ENCODE measurements at places on chromosomes 1 and 21. TPM values are rescaled to one million over a fixed set of nuclear protein-coding genes. Genes with fewer than 3 reads are reported as not detected.

DNA sequence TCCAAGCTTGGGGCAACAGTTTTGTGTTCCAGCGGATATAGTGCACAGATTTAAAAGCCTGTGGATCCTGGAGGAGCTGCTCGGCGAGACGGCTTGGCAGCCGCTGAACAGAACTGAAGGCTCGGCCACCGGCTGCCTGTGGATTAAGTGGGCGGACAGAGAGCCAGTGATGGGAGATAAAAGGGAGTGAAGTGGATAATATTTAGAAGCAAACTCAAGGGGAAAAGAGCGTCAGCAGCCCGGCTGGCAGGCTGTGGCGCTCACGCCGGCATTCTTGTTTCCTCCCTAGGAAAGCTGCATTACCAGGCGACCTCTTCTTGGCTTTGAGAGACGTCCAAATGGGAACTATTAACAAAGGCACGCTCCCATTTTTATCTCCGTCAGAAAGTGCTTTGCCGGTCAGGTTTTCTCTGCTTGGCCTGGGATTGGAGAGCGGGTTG is 10.4 kb downstream of the TRABD2B start:
- peaks cover 4% of the 10 kb centered on the region for H3K36me3 ChIP-seq
- peaks cover 61% of the 10 kb centered on the region for H3K4me1 ChIP-seq
- H3K27me3 ChIP-seq: no peaks in the 10 kb centered on the region

GRCh38 chr1:231500666-231501065 is 27.8 kb upstream of the TSNAX start:
- H3K27me3 ChIP-seq: no peaks in the 10 kb centered on the region
- H3K36me3 ChIP-seq: no peaks in the 10 kb centered on the region
- DNase-seq: no peak
- no peaks in the 10 kb centered on the region for H3K4me1 ChIP-seq
- H3K27ac ChIP-seq: no peak overlapping the region

- no peaks in the 10 kb centered on the region for H3K4me1 ChIP-seq
- no peak overlapping the region for H3K27ac ChIP-seq
- no peaks in the 10 kb centered on the region for H3K36me3 ChIP-seq
- H3K27me3 ChIP-seq: no peaks in the 10 kb centered on the region
- no peak for DNase-seq
- no peak overlapping the region for H3K4me3 ChIP-seq
Measured at GRCh38 chr1:82848043-82848442, 1047.3 kb downstream of the ADGRL2 start.

- peak overlapping the region; percentile 95 for H3K4me3 ChIP-seq
- H3K27me3 ChIP-seq: no peaks in the 10 kb centered on the region
- peak; percentile 68 for DNase-seq
- peaks cover 43% of the 10 kb centered on the region for H3K4me1 ChIP-seq
- H3K27ac ChIP-seq: peak overlapping the region; percentile 95
- no peaks in the 10 kb centered on the region for H3K36me3 ChIP-seq
Measured at GRCh38 chr1:94418664-94419655, 771 bp downstream of the ABCD3 start.

GRCh38 chr1:27436204-27437159 is 44.1 kb downstream of the GPR3 start:
- no peaks in the 10 kb centered on the region for H3K27me3 ChIP-seq
- no peak for DNase-seq
- H3K4me3 ChIP-seq: no peak overlapping the region
- H3K4me1 ChIP-seq: no peaks in the 10 kb centered on the region

- no peaks in the 10 kb centered on the region for H3K4me1 ChIP-seq
- no peak for DNase-seq
- no peak overlapping the region for H3K4me3 ChIP-seq
Measured at GRCh38 chr1:8847990-8848389, 30.5 kb downstream of the ENO1 start.

Gene ASCL5
- not detected for total RNA-seq
